Activated naive CD8-positive, alpha-beta T cell treated with anti-CD3 and anti-CD28 coated beads for 36 hours (primary cell): ENCODE measurements at places on chromosomes 12 and 14. TPM values are rescaled to one million over a fixed set of nuclear protein-coding genes. Genes with fewer than 3 reads are reported as not detected.

- no peaks in the 10 kb centered on the region for H3K36me3 ChIP-seq
- no peak overlapping the region for H3K4me3 ChIP-seq
- H3K4me1 ChIP-seq = no peaks in the 10 kb centered on the region
- H3K27ac ChIP-seq = no peak overlapping the region
Measured at GRCh38 chr12:45121224-45121623, 70.3 kb upstream of the DBX2 start.

Gene LRRC10
- not detected for total RNA-seq

Gene SIX6
- total RNA-seq = not detected

GRCh38 chr14:76958980-76959710, 69.4 kb downstream of the IRF2BPL start:
- H3K36me3 ChIP-seq = peaks cover 17% of the 10 kb centered on the region
- DNase-seq = peak; percentile 28
- peaks cover 79% of the 10 kb centered on the region for H3K4me1 ChIP-seq
- no peak overlapping the region for H3K4me3 ChIP-seq
- peak overlapping the region; percentile 63 for H3K27ac ChIP-seq

DNA sequence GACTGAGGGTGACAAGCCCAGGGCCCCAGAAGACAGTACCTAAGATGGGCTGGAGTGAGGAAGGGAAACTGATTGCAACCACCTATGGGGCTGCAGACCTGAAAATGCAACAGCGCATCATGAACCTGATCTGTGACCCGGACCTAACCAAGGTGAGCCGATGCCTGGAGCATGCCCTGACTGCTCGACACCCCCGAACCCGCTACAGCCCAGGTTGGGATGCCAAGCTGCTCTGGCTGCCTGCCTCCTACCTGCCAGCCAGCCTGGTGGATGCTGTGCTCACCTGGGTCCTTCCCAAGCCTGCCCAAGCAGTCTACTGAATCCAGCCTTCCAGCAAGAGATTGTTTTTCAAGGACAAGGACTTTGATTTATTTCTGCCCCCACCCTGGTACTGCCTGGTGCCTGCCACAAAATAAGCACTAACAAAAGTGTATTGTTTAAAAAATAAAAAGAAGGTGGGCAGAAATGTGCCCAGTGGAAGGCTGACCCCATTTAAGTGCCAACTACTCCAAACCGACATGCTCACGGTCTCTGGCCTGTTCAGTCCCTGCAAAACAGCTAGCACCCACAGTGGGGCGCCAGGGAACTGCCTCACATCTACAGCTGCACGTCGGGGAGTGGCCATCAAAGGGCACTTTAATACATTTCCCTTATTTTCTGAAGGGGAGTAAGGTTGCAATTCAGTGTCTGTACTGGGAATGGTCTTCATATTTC, 4.2 kb downstream of the RDH5 start:
- peaks cover 25% of the 10 kb centered on the region for H3K4me1 ChIP-seq
- H3K27me3 ChIP-seq = no peaks in the 10 kb centered on the region
- no peaks in the 10 kb centered on the region for H3K36me3 ChIP-seq

- no peaks in the 10 kb centered on the region for H3K36me3 ChIP-seq
- no peaks in the 10 kb centered on the region for H3K27me3 ChIP-seq
- DNase-seq = no peak
Measured at GRCh38 chr14:23167116-23167847, 16.2 kb downstream of the SLC7A8 start.

DNA sequence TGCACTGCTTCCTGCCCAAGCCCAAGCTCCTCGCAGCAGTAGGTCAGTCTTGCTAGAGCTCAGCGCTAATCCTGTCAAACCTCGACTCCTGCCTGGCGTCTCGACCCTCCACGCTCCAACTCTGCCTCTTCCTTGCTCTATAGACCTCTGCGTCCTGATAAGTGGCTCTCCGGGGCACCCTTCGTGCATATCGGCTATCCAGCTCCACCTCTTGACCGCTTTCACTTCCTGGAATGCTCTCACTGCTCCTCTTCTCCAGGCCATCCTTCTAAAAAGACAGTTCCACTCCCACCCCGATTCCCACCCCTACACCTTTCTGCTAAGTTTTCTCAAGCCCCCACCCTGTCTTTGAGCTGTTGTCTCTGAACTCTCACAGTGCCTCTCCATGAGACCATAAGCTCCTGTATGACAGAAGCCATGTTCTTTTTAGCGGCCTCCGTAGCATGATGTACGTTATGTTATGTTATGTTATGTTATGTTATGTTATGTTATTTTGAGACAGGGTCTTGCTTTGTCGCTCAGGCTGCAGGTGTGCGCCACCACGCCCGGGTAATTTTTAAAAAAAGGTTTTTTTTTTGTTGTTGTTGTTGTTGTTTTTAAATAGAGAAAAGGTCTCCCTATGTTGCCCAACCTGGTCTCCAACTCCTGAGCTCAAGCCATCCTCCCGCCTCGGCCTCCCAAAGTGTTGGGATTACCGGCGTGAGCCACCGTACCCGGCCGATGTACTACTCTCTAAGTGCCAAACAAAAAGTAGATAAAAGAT, 601 bp downstream of the COX14 start:
- H3K27ac ChIP-seq = peak overlapping the region; percentile 94
- H3K27me3 ChIP-seq = no peaks in the 10 kb centered on the region
- peaks cover 33% of the 10 kb centered on the region for H3K4me1 ChIP-seq
- peaks cover 17% of the 10 kb centered on the region for H3K36me3 ChIP-seq
- H3K4me3 ChIP-seq = peak overlapping the region; percentile 91
- no peak for DNase-seq
